ENCODE measurements at places on chromosomes 6 and 20. TPM values are rescaled to one million over a fixed set of nuclear protein-coding genes. Genes with fewer than 3 reads are reported as not detected.

DNA sequence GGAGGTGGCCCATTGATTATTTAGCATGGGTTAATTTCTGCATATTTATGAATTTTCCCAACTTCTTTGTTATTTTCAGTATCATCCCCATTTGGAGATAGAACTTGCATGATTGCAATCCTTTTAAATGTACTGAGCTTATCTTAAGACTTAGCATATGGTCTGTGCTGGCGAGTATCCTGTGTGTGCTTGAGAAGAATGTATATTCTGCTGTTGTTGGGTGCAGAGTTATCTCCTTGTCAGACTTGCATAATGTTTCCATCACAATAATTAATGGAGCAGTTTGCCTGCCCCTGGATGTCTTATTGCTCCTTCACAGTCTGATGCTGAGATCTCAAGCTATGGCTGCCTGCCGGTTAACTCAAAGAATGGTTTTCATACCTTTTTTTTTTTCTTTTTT is 112.6 kb downstream of the CDYL start:
- H3K4me1 ChIP-seq: no peaks in the 10 kb centered on the region
- DNase-seq: no peak
- peaks cover 5% of the 10 kb centered on the region for H3K36me3 ChIP-seq

DNA sequence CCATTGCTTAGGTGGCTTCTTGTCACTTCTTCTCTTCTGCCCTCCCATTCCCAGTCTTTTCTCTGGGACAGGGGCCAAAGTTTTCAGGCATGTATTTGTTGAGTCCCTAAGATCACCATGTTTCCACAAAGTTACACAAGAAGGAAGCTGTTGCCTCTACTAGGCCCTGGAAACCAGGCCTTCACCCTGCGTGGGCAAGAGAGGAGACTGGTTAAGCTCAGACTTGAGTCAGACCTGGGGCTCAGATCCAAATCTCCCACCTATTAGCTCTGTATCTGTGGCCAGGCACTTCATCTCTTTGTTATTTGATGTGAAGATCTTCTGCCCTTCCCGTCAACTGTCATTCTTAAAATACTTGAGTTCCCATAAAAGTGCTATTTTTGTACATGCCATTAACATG is 154.6 kb downstream of the SASH1 start:
- no peak overlapping the region for H3K4me3 ChIP-seq
- H3K4me1 ChIP-seq: no peaks in the 10 kb centered on the region
- no peaks in the 10 kb centered on the region for H3K36me3 ChIP-seq
- DNase-seq: no peak

GRCh38 chr6:31239854-31240253 is 32.0 kb downstream of the HLA-C start:
- H3K27ac ChIP-seq: no peak overlapping the region
- no peaks in the 10 kb centered on the region for H3K27me3 ChIP-seq
- H3K4me3 ChIP-seq: no peak overlapping the region
- no peak for DNase-seq
- H3K4me1 ChIP-seq: peaks cover 7% of the 10 kb centered on the region

DNA sequence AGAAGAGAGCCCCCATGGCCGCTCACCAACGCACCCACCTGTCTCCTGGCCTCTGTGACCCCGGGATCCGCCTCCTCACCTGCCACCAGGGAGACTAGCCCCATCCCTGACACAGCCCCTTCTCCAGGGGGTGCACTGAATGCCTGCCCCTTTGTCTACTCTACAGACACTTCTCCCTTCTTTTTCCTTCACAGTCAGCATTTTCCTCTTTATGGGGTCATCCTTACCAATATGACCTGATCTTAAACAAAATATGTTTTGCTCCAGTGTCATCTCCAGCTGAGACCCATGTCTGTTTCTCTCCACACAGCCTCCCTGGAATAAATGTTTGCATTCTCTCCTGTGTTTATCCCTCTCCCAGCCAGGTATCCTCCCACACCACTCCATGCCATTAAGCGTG is 14.6 kb upstream of the CCR6 start:
- H3K27me3 ChIP-seq: no peaks in the 10 kb centered on the region
- peaks cover 44% of the 10 kb centered on the region for H3K4me1 ChIP-seq
- H3K27ac ChIP-seq: no peak overlapping the region
- no peak overlapping the region for H3K4me3 ChIP-seq
- no peaks in the 10 kb centered on the region for H3K36me3 ChIP-seq
- DNase-seq: no peak

GRCh38 chr6:150025201-150025917 is at the start of gene RAET1L:
RAET1L (minus strand) TSS chr6:150025532; CDS start chr6:150025471, 61 bp downstream.
- H3K4me1 ChIP-seq: peaks cover 7% of the 10 kb centered on the region
- no peak for DNase-seq
- H3K27me3 ChIP-seq: peaks cover 17% of the 10 kb centered on the region
- H3K4me3 ChIP-seq: no peak within 1 kb of the TSS

- DNase-seq: peak; percentile 27
- H3K4me3 ChIP-seq: no peak overlapping the region
- H3K27me3 ChIP-seq: no peaks in the 10 kb centered on the region
- peaks cover 6% of the 10 kb centered on the region for H3K36me3 ChIP-seq
These were observed 43.0 kb downstream of the PYGB start for GRCh38 chr20:25290646-25291431.

GRCh38 chr6:159609652-159610178 is 83.3 kb downstream of the SOD2 start:
- H3K36me3 ChIP-seq: no peaks in the 10 kb centered on the region
- no peak overlapping the region for H3K4me3 ChIP-seq
- no peaks in the 10 kb centered on the region for H3K4me1 ChIP-seq
- no peak for DNase-seq
- H3K27me3 ChIP-seq: no peaks in the 10 kb centered on the region

DNA sequence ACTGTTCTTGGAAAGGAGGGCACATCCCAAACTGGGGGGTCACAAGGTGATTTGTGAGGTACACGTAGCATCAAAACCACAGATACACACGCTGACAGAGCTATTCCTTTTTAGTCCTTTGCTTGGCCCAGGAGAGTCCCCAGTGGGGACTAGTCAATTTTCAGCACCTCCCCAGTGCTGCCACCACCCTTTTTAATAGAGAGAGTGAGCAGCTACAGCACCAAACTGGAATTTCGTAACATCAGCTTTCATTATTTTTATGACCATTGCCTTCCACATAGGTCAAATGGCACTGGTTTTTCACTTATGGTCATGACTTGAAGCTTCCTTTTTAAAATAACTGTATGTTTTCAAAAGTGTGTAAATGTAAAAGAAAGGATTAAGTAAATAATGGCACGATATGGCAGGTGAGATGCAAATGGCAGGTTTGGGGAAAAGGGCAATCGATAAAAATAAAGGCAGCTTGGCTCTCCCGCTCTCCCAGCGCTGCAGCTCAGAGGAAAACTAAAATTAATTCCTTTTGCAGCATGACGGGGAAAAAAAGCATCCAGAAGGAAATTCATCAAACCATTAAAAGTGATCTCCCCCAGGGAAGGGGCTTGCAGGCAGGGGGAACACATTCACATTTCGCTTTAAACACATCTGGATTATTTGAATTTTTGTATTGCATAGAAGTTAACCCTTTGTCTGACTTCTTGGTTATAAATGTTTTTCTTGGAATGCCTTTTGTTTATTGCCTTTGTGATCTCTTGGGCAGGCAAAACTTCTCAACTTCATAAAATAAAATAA is 95.2 kb downstream of the ANKRD60 start:
- no peak overlapping the region for H3K4me3 ChIP-seq
- H3K27me3 ChIP-seq: peaks cover 17% of the 10 kb centered on the region
- H3K36me3 ChIP-seq: no peaks in the 10 kb centered on the region

DNA sequence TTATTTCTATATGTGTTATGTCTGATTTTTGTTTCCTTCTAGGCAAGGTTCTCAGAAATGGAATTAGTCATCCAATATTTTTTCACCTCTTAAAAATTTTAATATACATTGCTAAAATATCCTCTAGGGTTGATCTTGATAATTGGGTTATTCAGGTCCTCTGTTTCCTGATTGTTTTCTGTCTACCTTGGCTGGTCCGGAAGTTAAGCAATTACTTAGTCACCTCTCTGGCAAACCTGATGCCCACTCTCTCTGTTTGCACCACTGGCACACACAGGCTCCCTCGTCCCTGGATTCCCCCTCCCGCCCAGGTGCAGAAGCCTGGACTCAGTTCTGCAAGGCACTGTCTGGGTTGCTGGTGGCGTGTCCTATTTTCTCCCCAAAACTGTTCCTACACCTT is 27.7 kb downstream of the CST9L start:
- no peaks in the 10 kb centered on the region for H3K27me3 ChIP-seq
- H3K36me3 ChIP-seq: no peaks in the 10 kb centered on the region
- H3K4me1 ChIP-seq: no peaks in the 10 kb centered on the region
- H3K27ac ChIP-seq: no peak overlapping the region

GRCh38 chr6:93165850-93166430 is 253.4 kb downstream of the EPHA7 start:
- H3K27ac ChIP-seq: no peak overlapping the region
- H3K36me3 ChIP-seq: no peaks in the 10 kb centered on the region
- no peaks in the 10 kb centered on the region for H3K27me3 ChIP-seq

GRCh38 chr6:44052419-44053023 is 74.7 kb downstream of the MRPL14 start:
- no peaks in the 10 kb centered on the region for H3K27me3 ChIP-seq
- no peaks in the 10 kb centered on the region for H3K36me3 ChIP-seq
- no peak overlapping the region for H3K27ac ChIP-seq
- peaks cover 4% of the 10 kb centered on the region for H3K4me1 ChIP-seq
- H3K4me3 ChIP-seq: no peak overlapping the region

DNA sequence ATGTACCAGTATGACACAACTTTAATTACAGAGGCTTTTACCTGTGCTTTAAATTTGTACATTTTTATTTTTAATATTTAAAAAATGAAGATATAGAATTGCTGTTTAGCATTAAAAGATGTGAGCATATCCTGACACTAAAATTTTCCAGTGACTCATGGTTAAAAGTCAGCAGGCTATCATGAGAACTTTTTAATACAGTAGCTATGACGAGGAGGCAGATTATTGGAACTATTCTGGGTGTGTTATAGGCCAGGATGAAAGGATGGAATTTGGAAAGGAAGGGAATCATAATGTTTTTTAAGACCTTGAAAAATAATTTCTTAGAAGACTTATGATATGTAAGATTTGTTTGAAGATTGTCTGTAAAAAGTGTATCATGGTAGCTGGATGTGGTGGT is 91.0 kb downstream of the GFRA4 start:
- no peaks in the 10 kb centered on the region for H3K27me3 ChIP-seq
- H3K4me1 ChIP-seq: no peaks in the 10 kb centered on the region
- H3K36me3 ChIP-seq: peaks cover 3% of the 10 kb centered on the region
- H3K4me3 ChIP-seq: no peak overlapping the region

DNA sequence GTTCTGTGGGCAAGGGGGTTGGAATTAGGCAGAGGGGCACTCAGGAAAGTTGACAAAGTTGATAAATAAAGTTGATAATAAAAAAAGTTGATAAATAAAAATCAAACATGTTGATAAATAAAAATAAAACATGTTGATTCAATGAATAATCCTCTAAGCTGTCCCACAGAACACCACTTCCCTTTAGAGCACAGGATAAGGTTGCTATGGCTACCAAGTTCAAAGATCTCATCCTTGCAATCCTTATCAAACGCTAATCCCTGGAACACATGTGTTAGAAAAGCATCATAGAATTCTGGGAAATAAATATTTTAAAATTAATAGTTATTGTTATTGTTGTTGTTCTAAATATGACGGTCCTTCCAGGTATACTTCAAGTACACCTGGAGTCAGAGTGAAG is 33.9 kb downstream of the MBOAT1 start:
- no peaks in the 10 kb centered on the region for H3K36me3 ChIP-seq
- H3K27me3 ChIP-seq: no peaks in the 10 kb centered on the region
- H3K4me1 ChIP-seq: peaks cover 16% of the 10 kb centered on the region
- no peak overlapping the region for H3K27ac ChIP-seq
- DNase-seq: no peak
- H3K4me3 ChIP-seq: no peak overlapping the region

- no peaks in the 10 kb centered on the region for H3K27me3 ChIP-seq
- H3K4me1 ChIP-seq: no peaks in the 10 kb centered on the region
- no peak overlapping the region for H3K27ac ChIP-seq
- DNase-seq: no peak
These were observed 264.0 kb downstream of the FOXA2 start for GRCh38 chr20:22320245-22320915.

DNA sequence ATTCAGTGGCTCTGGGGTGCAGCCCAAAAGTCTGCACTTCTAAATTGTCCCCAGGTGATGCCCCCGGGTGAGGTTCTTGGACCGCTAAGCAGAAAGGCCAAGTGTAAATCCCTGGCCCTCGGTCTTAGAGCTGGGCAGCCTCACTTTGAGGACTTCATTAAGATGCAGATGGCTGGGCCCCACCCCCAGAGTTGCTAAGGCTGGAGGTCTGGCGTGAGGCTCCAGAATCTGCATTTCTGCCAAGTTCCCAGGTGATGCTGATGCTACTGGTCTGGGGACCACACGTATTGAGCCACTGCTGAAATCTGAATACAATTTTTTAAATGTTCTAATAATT is 735 bp upstream of the SLC23A2 start:
- no peak for DNase-seq
- H3K4me3 ChIP-seq: no peak overlapping the region
- peak overlapping the region; percentile 55 for H3K27ac ChIP-seq

DNA sequence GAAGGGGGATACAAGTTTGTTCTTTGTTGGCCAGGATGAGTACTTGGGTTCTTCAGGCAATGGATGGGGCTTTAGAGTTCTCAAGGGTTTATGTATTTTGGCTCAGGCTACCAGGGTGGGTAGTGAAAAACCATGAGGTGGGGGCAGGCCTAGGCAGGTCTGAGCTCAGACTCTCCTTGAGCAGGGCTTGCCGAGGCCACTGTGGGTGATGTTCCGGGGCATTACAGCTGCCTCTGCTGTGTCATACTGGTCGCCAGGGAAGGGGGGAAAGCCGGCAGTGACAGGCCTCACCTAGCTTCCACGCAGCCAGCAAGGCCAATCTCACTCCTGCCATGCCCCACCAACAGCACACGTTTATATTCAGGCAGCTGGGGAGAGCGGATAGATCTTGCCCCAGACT is 79.6 kb downstream of the BCKDHB start:
- no peak for DNase-seq
- no peak overlapping the region for H3K27ac ChIP-seq
- H3K4me1 ChIP-seq: no peaks in the 10 kb centered on the region
- H3K4me3 ChIP-seq: no peak overlapping the region

DNA sequence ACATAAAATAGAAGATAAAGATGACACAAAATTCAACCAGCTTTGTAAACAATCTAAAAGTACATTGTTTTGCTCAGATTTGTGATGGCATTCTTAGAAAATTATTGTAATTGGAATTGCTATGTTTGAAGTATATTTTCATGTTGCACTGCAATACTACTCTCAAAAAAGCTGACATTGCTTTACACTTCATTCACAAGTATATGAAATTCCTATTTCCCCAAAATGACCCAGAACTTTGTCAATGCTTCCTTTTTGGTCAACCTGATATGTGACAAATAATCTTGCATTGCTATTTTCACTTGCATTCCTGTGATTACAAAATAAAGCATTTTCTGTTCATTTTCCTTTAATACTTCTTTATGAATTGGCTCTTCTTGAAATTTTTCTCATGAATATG is 104.1 kb upstream of the BMP5 start:
- H3K27me3 ChIP-seq: no peaks in the 10 kb centered on the region
- no peaks in the 10 kb centered on the region for H3K36me3 ChIP-seq
- no peak for DNase-seq
- no peaks in the 10 kb centered on the region for H3K4me1 ChIP-seq
- no peak overlapping the region for H3K4me3 ChIP-seq

- no peak for DNase-seq
- H3K27ac ChIP-seq: no peak overlapping the region
- H3K36me3 ChIP-seq: no peaks in the 10 kb centered on the region
- no peaks in the 10 kb centered on the region for H3K27me3 ChIP-seq
These were observed 53.4 kb downstream of the BPIFB1 start for GRCh38 chr20:33336375-33336774.

Gene AVP
- not detected for polyA plus RNA-seq

Gene GSTA3
- polyA plus RNA-seq: not detected

Gene XKR7
- not detected for polyA plus RNA-seq

Gene MAP7
- 0.60 TPM for polyA plus RNA-seq

Gene LHFPL5
- polyA plus RNA-seq: not detected

Gene HCRTR2
- not detected for polyA plus RNA-seq

Gene RNF217
- 0.06 TPM for polyA plus RNA-seq

Gene TMEM14A
- 30.7 TPM for polyA plus RNA-seq

All from CD4-positive, alpha-beta memory T cell (primary cell).